Osteoblast (primary cell): ENCODE measurements at places on chromosomes 7 and 10. TPM values are rescaled to one million over a fixed set of nuclear protein-coding genes. Genes with fewer than 3 reads are reported as not detected.

Gene MPP7
- total RNA-seq, result 1.5 and 2.2 TPM in 2 replicates

GRCh38 chr10:17174626-17175025, 26.8 kb downstream of the TRDMT1 start:
- no peak for DNase-seq

GRCh38 chr7:106583100-106583499, 77.9 kb downstream of the CCDC71L start:
- no peak for DNase-seq

- no peak for DNase-seq
Observed at GRCh38 chr10:127017541-127018297, 112.5 kb downstream of the DOCK1 start.

GRCh38 chr7:130420943-130421578, 19.8 kb downstream of the CEP41 start:
- no peak for DNase-seq

GRCh38 chr7:146053492-146053891, 63.1 kb upstream of the CNTNAP2 start:
- no peak for DNase-seq

DNA sequence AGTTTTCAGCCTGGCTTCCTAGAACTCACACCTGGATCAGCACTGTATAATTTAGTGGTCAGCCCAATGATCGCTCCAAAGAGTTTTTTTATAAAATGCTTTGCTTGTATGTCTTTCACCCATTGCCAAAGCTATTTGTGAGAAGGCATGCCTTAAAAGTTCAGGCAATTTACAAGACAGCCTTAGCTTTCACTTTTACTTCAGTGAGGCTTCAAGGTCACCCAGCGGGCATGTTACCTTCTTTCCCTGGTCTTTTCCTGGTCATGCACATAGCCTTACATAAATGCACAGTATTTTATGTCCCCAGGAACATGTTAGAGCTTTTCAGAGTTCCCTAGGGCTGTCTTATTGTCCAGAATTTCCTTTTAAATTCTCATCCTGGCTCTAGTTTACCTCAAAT, 179.9 kb upstream of the TMEM72 start:
- no peak for DNase-seq

DNA sequence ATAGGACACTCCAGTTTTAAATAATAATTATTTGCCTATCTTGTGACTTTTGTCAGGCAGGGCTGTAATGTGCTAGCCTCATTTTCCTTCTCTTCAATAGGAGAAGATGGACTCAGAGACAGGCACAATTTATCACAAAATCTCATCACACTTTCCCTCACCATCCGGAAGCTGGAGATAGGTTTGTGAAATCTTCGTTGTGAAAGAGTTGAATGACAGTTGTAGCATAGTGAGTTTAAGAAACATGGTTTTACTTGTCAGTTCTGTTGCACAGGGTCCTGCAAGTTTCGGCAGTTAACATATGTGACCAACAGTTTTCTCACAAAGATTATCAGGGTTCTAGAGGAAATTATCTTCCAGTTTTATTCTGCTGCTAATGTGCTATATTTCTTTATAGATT, 37.7 kb upstream of the MAP3K8 start:
- no peak for DNase-seq
